Hindlimb muscle (tissue), 1 donor: ENCODE measurements at places on chromosomes 4 and X.

- no peak for DNase-seq
Measured at GRCh38 chr4:8192748-8193738, 6.0 kb upstream of the SH3TC1 start.

DNA sequence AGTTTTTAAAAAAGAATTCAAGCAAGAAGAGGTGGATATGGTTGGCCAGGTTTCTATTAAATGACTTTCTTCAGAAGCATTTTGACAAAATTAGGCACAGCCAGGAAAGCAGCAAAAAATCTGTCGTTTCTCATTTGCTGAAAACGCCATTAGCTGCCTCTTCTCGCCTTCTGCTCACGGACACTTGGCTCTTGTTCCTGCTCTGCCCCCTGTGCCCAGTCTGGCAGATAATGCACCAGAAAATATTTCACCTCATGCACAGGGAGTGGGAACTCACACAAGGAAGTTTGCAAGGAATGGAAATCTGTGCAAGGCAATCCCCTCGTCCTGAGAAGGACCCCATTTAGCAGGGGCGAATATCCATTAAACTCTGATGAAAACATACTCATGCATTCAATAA, 260.0 kb downstream of the PACRGL start:
- DNase-seq = no peak

DNA sequence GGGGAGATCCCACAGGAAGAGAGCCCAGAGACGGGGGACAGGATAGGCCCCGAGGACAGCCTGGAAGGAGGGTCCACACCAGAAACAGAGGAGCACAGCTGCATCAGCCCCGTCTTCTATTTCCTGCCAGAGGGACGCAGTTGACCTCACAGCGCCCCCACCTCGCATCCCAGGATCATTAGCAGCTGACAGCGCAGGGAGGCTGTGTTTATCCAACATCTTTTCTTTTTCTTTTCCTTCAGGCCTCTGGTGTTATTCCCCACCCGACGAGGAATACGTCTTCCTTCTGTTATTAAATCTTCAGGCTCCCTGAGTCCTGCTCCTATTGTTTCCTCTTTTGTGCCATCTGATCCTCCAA, 75.4 kb downstream of the DCHS2 start:
- DNase-seq = peak; percentile 78

- no peak for DNase-seq
Measured at GRCh38 chr4:7738458-7739076, 201.1 kb downstream of the AFAP1 start.

GRCh38 chrX:124820738-124821137, 474.4 kb downstream of the SH2D1A start:
- DNase-seq = no peak

- no peak for DNase-seq
Measured at GRCh38 chrX:118714521-118714920, 12.9 kb upstream of the IL13RA1 start.

DNA sequence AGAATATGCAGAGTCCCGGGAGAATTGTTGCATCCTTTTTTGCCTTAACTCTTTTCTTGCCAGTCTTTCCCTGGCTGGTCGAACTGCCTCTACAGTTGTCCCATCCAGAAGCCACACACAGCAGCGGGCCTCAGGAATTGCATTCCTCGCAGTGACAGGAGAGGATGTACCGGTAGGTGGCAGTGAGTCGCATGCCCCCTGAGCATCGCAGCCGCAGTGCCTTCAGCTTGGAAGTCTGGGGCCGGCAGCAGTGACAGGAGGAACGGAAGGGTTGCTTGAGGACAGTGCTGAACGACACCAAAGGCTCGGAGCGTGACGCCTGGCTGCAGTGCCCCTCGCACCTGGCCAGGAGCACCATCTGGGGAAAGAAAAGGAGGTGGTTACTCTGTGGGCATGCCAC, 23.5 kb downstream of the NDP start:
- DNase-seq = no peak

DNA sequence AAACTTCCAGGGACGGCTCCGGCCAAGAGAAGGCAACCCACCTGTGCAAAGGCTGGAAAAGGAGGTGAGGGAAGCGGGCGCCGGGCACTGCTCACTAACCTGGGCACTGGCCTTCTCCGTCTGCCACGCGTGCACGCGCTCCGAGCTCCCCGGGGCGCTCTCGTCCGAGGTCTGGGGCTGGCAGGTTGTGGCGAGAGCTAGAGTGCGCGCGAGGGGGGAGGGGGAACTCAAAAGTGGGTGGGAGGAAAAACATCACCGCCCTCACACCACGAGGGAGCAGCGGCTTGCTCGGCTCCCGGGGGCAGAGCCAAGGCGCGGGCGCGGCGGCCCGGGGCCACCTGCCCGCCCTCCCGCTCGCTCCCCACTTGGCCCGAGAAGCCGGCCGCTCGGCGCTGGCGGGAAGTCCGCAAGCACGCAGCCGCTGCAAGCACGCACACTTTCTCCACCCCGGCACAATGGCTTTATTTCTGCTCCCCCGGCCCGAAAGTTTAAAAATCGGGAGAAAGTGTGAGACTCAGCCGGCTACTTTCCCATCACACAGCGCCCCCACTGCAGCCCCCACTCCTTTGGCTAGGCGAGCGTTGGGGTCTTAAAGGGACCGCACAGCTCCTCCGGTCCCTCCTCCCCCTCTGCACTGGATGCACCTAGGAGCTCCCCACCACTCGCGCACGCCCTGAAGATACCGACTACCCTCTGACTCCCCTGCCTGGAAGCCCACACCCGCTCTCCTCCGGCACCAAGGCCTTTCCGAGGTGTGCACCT, at the start of gene CHRDL1:
Gene CHRDL1, minus strand, starts transcription at position 173 of the 762 bp plus-strand sequence. CDS start 3,636 bp downstream, outside the sequence.
- peak; percentile 28 for DNase-seq

- DNase-seq = no peak
Measured at GRCh38 chr4:37649268-37649667, 36.9 kb downstream of the RELL1 start.

DNA sequence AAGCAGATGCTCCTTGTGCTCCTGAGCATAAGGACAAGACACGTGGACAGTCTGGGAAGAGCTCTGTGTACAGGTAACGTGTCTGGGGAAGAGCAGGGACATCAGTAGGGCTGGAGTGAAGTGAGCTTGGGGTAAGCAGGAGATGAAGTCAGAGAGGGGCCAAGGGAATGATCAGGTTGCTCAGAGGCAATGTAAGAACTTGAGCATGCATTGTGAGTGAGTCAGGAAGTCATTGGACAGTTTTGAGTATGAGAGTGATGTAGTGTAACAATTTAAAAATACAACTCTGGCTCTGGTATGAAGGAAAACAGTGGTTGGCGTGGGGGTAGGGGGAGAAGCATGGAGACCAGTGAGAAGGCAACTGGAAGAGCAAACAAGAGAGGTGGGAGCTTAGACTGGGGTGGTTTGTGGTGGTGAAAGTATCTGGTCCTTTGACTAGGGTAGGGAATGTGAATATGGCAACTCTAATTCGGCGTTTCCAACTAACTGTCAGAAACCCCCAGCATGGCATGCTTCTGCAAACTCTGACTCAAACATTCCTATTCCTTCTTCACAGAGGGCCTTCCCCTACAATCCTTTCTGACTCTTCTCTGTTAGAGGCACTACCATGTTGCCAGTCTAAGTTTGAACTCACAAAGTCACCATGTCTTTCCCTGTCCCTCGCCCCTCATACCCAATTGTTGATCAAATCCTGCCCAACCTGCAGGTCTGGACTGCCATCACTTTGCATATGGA, 57.2 kb downstream of the STBD1 start:
- DNase-seq = no peak

DNA sequence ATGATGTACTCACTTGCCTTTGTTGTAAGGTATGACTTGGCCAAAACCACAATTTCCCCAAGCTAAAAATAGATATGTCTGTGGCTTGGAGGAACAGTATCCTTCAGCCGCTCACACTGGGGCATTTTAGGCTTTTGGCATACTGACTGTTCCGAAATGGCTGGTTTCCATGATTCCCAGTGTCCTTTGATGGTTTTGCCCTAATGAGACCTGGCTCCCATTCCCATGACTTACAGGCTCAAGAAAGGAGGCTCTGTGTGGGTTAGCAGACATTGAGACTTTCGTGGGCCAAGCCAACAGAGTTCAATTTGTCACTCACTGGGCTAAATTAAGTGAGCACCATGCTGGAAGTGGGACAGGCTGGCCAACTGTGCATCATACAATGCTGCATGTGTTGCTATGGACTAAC, 150.6 kb downstream of the CEP135 start:
- no peak for DNase-seq
